Activated naive CD4-positive, alpha-beta T cell (primary cell): ENCODE measurements at places on chromosomes 2 and 18.

DNA sequence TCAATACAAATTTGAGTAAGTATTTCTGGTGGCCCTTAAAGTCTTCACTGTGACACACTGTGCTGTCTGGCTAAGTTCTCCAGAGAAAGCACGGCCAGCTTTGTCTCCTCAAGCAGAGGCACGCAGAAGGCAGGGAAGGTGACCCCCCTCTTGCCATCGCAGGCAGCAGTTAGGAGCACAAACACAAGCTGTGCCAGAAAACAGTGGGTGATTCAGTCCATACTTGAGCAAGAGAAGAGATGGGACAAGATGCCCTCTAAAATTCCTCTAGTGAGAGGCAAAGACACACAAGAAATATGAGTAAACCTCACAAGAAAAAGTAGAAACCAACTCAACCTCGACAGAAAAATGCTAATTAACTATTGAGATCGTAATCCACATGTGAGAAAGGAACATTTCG, 9.8 kb downstream of the MCEE start:
- no peak for DNase-seq

DNA sequence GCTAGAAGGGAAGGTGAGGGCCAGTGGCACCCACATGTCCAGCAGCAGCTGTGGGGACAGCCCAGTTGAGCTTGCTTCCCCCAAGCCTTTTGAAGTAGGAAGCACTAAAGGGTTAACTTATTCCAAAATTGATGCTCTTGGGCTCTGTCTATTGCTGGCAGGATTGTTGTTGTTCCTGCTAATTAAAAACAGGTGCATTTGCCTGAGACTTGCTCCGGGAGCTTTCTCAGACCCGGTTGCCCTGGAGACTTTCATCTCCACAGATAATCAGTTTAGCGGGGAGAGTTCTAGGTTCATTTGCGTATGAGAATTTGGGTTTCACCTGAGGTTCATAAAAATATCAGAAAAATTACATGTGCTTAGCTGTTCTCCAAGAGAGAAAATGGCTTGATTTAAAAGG, 277.3 kb downstream of the LRATD1 start:
- no peak for DNase-seq

- no peak for DNase-seq
These were observed 9.8 kb upstream of the INO80D start for GRCh38 chr2:206095536-206096332.

- no peak for DNase-seq
These were observed 79.6 kb downstream of the SLC4A10 start for GRCh38 chr2:161703863-161704262.

- no peak for DNase-seq
These were observed 304.8 kb upstream of the SOX11 start for GRCh38 chr2:5387406-5387805.

DNA sequence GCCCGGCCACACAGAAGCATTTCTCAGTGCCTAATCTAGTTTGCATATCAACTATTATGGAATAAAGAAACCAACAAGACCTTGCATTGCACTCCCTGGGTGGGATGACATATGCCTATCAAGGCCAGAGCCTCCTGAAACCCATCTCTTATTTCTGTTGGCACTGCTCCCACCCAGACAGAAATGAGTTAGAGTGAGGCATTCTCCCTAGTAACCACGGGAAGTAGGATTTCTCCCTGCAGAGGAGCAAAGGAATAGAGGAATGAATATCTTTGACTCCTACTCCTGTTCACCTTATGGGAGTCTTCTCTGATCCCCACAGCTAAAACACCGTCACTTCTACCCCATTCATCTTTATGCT, 24.2 kb upstream of the SCYGR1 start:
- no peak for DNase-seq

DNA sequence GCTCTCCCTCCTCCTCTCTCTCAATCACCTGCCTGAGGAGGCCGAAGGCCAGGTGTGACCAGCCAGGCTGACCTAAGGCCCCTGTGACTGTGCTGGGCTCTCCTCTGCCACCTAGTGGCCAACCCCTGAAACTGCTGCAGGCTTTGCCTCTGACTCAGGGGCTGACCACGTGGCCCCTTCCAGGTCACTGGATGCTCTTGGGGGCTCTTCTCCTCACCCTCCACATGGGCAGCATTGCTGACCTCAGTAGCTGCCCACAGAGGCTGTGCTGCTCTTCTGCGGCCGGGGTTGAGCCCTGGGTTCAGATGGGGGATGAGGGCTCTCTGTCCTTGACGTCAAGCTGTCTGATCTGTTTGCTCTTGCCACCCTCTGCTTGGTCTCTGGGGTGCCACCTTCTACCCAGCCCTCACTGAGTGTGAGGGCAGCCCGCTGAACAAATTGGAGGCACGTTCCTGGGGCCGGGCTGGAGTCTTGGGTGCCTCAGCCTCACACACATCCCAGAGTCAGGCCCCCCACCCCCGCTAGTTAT, 122.7 kb downstream of the TWIST2 start:
- DNase-seq, result no peak

- no peak for DNase-seq
These were observed 116.9 kb downstream of the NR4A2 start for GRCh38 chr2:156215656-156216055.

DNA sequence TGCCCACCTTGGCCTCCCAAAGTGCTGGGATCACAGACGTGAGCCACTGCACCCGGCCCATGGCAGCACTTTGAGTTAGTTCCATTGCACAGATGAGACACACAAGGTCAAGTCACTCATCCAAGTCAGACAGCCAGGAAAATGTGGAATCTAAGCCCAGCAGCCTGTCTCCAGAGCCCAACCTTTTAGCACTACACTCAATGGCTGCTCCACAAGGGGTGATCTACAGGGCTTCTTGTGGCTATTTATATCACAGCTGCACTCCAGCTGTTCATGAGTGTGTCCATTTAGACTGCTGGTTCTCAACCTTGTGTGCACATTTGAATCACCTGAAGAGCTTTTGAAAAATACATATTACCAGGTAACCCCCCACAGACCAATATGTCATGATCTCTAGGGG, 72.9 kb upstream of the RPL31 start:
- DNase-seq, result no peak

DNA sequence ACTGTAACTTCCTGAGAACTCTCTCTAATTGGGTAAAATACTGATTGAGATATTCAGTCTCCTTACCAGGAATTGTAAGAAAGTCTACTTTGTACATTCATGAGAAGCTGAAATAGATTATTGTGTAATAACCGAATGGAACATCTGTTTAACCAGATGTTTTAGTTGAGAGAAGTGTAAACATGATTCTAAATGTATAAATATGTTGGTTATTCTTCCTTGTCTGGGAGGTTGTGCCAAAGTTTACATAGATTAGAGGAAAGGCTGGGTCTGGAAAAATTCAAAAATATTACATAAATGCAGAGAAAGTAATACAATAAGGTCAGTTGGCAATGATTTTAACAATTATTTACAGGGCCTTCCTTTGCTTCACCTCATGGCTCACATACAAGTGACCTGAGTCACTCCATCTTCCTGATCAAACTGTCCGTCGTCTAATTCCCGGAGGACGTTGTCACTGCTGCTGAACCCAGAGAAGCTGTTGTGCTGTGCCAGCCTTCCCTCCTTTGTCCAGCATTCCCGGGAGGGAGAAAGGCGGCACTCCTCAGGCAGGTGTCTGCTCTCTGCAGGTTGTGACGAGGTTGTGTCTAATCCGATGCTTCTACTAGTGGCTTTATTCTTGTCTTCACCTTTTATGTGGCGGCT, 55.9 kb downstream of the MOB4 start:
- no peak for DNase-seq

DNA sequence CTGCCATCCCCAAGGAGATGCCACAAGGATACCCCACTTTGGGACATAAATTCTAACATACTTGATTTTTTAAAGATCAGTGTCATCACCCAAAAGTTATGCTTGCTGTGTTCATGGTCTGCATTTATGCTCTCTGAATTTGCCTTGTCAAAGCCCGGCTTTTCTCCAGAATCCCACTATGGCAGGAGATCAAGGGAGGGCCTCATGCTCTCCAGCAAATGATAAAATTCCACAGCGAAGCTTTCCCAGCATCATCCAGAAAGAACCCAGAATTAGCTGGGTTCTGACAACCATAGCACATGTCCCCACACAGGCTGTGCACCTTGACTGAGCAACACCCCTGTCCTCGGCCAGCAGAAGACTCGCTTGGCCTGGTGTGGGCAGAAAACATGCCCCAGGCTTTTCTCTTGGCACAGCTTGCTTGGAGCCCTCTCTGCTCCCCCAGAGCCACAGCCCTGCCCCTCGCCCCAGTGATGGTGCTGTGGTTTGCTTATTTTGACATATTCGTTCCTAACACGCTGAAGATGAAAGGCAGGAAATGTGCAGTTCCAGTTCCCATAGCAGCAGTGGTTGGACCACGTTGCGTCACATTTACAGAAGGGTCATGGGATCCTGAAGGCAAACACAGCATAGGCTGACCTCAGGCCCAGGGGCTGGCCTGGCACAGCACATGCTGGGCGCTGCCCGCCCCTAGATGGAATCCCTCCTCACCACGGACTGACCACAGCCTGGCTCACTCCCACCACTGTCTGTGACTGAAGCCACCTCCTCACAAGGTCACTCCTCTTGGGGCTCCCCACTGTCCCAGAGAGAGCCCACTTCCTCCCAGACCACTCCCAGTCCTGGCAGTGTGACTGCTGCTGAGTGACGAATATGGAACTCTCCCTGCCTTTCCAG, 14.1 kb upstream of the CHRNA1 start:
- peak; percentile 30 for DNase-seq

GRCh38 chr18:73153271-73153670, 285.5 kb upstream of the NETO1 start:
- no peak for DNase-seq

DNA sequence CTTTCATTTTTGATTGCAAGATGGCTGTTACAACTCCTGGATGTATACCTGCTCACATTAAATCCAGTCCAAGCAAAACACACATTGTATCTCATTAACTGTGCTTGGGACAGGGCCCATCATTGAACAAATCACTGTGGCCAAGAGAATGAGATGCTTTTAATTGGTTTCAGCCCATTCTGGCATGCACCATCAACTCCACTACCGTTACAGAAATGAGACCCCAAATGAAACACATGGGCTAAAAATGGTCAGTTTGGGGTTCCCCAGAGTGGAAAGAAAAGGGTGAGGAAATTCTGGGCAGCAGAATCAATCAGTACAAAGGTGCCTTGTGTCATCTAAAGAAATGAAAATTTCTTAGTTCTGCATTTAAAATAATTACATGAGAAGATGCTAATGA, 52.7 kb downstream of the FAM171B start:
- no peak for DNase-seq

DNA sequence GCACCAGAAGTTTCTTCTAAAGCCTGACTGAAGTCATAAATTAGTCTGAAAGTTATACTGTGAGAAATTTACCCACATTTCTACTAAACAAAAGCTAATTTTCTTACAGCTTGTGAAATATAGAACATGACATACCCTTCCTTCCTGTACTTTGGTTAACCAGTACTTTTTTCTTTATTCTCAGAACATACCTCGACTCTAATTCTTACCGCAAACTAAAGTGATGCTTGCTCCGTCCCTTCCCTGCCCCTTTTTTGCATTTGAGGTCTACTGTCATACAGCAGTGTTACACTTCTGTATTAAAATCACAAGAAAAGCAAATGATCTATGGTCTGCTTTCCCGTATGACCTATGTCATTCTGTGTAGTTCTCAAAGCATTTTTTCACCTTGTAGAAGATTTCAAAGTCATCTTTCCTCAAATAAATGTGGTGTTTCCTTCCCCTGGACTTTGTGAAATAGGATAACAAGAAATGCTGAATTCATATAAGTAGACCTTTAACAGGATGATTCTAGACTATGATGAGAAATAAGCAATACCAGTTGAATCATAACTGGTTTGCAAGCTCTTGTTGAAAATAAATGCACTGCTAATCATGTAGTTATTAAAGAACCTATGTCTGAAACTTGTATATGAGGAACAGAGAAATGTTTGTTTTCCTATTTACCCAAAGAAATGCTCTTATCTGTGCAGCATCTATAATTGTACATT, 30.4 kb downstream of the CYTIP start:
- peak; percentile 14 for DNase-seq

GRCh38 chr2:232018181-232018580, 56.7 kb downstream of the DIS3L2 start:
- no peak for DNase-seq

DNA sequence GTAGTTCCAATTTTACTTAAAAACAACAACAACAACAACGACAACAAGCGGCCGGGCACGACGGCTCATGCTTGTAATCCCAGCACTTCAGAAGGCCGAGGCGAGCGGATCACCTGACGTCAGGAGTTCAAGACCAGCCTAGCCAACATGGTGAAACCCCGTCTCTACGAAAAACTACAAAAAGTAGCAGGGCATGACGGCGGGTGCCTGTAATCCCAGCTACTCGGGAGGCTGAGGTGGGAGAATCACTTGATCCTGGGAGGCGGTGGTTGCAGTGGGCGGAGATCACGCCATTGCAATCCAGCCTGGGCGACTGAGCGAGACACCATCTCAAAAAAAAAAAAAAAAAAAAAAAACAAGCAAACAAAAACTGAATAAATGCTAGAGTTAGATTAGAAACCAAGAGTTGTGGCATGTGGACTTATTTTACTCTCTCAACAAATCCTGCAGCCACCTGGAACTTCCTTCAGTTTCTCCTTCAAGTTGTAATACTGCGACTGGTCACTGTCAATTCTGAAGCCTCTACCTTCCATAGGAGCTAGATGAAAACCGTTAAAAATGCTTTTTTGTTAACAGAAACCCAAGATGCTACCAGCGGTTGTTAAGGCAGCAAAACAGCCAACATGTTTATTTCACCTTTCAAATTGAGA, 1.3 kb downstream of the ATP5F1A start:
- DNase-seq, result no peak

- DNase-seq, result no peak
These were observed 65.3 kb upstream of the TLK1 start for GRCh38 chr2:171225989-171226388.

- no peak for DNase-seq
These were observed 130.9 kb downstream of the EXOC6B start for GRCh38 chr2:72694715-72695496.

DNA sequence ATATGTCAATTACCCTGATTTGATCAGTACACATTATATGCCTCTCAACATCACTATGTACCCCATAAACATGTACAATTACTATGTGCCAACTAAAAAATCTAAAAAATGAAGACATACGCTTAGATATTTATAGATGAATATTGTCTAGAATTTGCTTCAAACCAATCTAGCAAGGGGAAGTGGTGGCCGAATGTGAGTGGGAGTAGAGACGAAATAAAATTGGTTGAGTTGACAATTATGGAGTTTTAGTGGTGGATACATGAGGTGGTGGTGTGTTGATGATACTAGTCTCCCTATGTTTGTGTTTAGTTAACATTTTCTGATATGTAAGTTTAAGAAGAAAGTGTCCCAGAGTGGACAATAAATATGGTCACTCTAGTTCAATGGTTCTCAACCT, 49.0 kb downstream of the SDC1 start:
- DNase-seq, result no peak
